ENCODE measurements at places on chromosomes 3 and 15. TPM values are rescaled to one million over a fixed set of nuclear protein-coding genes. Genes with fewer than 3 reads are reported as not detected.

Gene SEMA7A
- total RNA-seq, result 0.88 TPM

Gene C3orf22
- total RNA-seq, result not detected

DNA sequence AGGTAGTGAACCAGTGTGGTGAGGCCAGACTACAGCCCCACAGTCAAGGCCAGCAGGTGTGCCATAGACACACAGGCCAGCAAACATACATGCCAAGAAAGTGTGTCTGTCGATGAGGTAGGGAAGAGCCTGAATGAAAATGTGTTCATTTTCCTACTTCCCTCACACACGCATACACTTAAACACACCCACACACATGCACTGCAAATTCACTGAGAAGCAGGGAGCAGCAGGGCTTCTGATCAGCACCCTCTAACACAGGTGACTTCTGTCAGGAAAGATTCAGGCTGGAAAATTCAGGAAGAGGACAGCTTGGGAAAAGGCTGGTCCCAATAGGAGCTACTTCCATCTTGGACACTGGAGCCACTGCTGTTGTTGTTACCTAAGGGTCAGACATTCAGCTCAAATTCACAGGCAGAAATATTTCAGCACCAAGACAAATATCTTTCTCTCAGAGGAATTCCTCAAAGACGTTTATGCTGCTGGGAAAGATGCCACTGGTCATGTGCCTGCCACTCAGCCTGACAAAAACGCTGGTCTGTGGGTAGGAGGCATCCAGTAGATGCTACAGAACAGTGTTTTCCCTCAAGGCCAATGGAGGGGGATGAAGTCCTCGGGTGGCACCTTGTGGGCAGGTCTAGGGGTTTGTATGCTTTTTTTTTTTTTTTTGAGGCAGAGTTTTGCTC lies 40.9 kb upstream of the LARS2 start:
- DNase-seq, result no peak

DNA sequence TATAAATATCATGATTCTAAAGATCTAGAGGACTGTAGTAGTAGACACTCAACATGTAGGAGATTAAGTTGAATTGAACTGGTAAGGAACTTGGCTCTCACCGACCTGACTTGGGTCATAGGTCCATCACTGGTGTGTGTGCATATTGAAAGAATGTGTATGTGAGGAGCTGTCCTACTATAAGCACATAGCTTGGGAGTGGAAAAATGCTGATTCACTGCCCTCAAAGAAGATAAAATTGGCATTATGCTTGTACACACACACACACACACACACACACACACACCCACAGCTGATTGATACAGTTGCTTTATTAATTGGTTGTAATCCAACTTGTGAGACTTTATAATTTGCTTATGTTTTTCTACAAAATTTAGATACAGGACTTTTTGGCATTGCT lies 411.0 kb upstream of the NR2F2 start:
- DNase-seq, result no peak

- DNase-seq, result no peak
Measured at GRCh38 chr3:4820296-4821121, 158.7 kb upstream of the BHLHE40 start.

- no peak for DNase-seq
Measured at GRCh38 chr15:85458764-85459163, 78.4 kb downstream of the AKAP13 start.

GRCh38 chr15:96042734-96043224 lies 287.7 kb upstream of the NR2F2 start:
- DNase-seq, result no peak

DNA sequence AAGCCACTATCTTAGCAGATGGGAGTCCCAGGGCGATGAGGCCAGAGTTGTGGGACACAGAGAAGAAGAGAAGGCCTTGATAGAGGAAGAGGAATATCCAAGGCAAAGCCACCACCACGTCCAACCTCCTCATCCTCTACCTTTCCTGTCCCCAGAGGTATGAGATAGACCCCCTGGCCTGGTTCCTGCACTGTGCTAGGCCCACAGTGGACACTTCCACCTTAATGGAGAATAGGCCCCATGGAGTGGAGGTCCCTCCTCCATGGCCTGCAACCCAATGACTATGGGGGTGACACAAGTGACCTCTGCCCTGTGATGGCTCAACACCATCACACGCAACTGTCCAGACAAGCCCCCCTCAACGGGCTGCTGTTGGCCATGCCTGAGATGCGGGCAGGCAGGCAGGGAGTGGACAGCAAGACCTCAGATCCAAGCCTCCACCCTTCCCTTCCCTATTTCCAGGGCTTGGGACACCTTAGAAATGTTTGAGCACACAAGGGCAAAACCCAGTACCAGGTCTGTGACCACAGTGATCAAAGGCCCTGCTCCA lies 36.8 kb downstream of the GRAMD2A start:
- DNase-seq, result no peak
